ENCODE measurements at places on chromosomes 6 and 20.

- DNase-seq: no peak
Measured at GRCh38 chr6:119024111-119024510, 54.4 kb downstream of the FAM184A start.

- no peak for DNase-seq
Measured at GRCh38 chr20:14913896-14914620, 576.6 kb upstream of the FLRT3 start.

- DNase-seq: no peak
Measured at GRCh38 chr20:47535088-47535487, 33.4 kb downstream of the NCOA3 start.

DNA sequence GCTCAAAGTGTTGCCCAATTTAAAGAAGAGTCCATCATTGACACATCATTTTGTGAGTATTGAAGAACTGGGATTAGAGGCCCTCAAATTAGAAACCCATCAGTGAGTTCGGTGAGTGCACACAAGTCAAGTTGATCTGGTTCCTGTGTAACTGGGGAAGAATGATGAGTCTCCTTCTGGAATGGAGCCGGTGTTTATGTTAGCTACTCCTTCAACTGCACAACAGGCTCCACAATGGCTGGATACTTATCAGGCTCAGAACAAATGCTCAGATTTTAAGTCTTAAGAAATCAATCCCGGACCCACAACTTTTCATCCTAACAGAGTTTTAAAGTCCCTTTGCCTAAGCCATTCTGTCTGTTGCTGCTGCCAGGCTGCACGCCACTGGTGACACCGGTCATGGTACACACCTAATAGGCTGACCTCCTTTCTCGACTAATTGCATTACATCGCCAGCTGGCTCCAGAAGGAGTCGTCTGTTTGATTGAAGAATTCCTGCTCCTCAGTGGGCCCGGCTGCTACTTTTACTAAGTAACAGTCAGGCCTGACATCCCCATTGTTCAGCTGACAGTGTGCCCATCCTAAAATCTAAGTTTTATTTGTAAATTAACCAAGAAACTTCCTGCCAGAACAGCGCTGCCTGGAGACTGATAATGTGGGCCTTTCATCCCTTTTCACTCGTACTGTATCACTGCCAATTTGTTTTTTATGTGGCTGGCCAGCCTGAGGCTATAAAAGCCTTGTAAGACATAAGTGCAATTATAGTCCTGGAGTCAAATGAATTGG, 130.4 kb downstream of the INSM1 start:
- no peak for DNase-seq

GRCh38 chr6:37207903-37208456, 38.0 kb downstream of the PIM1 start:
- peak; percentile 9 for DNase-seq

DNA sequence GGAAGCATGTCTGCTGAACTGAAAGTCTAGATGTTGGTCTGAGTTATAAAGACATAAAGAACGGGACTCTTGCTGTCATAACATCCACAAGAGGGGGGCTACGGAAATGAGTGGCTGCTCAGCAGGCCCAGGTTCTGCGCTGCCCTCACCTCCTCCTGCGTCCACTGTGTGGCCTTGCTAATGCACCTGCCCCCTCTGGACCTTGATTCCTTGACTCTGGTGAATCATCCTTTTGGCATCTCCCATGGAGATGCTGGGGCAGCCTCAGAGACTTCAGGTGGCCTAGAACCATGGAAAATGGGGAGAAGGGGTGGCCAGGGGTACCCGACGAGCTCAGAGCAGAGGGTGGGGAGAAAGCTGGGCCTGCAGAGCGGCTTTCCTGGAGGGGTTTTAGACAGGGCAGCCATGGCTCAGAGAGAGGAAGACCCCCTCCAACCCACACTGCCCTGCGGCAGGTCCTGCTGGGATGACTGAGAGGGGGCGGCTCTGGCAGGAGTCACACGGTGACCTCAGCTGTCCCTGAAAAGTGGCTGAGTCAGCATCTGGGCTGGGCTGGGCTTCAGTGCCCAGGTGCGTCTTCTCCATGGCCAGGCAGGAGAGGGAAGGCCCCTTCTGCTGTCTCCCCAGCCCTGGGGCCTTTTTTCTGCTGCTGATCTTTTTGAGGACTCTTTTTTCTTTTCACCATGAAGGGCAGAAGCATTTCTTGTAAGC, 46.9 kb downstream of the DLGAP4 start:
- DNase-seq: no peak

DNA sequence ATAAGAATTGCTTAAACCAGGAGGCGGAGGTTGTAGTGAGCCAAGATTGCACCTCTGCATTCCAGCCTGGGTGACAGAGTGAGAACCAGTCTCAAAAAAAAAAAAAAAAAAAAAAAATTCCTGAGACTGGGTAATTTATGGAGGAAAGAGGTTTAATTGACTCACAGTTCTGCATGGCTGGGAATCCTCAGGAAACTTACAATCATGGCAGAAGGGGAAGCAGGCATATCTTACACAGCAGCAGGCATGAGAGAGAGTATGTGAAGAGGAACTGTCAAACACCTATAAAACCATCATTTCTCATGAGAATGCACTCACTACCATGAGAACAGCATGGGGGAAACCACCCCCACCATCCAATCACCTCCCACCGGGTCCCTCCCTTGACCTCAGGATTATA, 1.8 kb upstream of the FKBP1A start:
- DNase-seq: no peak

- no peak for DNase-seq
Measured at GRCh38 chr20:62596921-62597320, 45.4 kb upstream of the SLCO4A1 start.

- DNase-seq: no peak
Measured at GRCh38 chr20:9088556-9088955, 19.7 kb downstream of the PLCB4 start.

- DNase-seq: peak; percentile 93
Measured at GRCh38 chr6:54719131-54719530, 127.4 kb upstream of the FAM83B start.

GRCh38 chr6:109891924-109892323, 86.2 kb upstream of the GPR6 start:
- no peak for DNase-seq

GRCh38 chr20:23668477-23668951, 20.3 kb downstream of the CST4 start:
- no peak for DNase-seq

GRCh38 chr20:42610070-42610469, 579.6 kb downstream of the PTPRT start:
- no peak for DNase-seq

GRCh38 chr6:134165561-134166201, 113.3 kb upstream of the SLC2A12 start:
- no peak for DNase-seq

DNA sequence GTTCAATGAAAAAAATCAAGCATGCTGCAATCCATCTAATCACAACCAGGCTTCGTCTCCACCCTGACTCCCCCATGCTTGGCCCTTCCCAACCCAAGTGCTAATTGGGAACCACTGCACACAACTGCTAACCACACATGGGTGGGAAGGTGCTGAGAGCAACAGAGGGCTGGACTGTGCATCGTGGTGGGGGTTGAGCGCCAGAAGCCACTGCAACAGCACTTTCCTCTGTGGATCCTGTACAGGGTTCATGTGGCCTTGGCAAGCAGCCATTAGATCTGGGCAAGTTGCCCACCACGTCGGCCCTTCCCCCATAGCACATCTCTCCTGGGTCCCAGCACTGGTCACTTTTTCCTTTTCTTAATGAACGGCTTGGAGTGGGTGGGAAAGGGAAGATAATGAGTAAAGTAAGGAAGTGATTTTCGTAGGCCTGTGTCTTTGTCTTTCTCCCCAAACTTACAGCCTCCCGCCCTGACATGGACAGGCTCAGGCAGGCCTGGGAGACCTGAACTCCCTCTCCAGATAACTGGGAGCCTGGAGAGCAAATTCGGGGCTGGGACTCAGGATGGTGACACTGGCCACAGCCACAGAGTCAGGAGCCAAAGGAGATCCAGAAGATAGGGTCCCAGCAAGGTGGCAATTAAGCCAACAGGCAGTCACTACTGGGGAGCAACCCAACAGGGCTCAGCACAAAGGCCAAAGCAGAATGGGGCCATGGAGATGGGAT, 34.4 kb upstream of the MRPS10 start:
- DNase-seq: no peak

DNA sequence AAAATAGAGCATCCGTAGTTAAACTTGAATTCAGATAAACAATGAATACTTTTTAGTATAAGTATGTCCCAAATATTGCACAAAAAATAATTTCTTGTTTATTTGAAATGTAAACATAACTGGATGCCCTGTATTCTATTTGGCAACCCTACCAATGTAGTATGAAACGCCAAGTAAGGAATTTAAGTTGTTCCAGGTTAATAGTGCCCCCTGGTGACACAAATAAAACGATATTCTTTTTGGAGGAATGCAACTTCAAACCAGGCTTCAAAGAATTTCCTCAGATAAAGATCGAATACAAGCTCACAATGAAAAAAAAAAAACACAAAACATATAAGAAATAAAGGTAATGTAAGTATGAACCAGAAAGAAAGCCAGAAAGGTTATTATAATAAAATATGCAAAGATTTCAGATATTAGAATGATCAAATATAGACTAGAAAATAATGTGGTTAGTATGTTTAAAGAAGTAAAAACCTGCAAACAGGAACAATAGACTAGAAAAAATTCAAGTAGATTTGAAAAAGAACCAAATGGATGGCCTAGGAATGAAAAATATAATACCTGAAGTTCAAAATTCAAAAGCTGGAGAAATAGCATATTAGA, 18.4 kb upstream of the AKAP7 start:
- no peak for DNase-seq

- DNase-seq: no peak
Measured at GRCh38 chr6:34556493-34556892, 364 bp upstream of the SPDEF start.

DNA sequence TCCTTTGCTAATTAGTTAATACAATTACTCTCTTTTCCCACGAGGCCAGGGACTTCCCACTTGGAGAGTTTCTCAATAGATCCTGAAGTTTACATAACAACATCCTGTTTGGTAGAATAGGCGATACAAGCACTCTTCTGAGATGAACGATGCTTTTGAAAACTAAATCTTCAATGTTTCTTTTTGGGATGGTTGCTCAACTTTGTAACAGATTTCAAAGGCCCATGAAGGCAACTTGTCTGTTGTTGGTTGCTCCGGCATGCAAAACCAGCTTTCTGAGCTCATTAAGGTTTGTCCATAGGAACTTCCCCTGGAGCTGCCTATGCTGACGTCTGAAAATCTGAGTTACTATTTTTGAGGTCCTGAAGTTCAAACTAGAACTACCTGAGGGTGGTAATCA, 25.9 kb upstream of the ROS1 start:
- DNase-seq: no peak

GRCh38 chr20:49351775-49352174, 73.9 kb upstream of the ZNFX1 start:
- no peak for DNase-seq

DNA sequence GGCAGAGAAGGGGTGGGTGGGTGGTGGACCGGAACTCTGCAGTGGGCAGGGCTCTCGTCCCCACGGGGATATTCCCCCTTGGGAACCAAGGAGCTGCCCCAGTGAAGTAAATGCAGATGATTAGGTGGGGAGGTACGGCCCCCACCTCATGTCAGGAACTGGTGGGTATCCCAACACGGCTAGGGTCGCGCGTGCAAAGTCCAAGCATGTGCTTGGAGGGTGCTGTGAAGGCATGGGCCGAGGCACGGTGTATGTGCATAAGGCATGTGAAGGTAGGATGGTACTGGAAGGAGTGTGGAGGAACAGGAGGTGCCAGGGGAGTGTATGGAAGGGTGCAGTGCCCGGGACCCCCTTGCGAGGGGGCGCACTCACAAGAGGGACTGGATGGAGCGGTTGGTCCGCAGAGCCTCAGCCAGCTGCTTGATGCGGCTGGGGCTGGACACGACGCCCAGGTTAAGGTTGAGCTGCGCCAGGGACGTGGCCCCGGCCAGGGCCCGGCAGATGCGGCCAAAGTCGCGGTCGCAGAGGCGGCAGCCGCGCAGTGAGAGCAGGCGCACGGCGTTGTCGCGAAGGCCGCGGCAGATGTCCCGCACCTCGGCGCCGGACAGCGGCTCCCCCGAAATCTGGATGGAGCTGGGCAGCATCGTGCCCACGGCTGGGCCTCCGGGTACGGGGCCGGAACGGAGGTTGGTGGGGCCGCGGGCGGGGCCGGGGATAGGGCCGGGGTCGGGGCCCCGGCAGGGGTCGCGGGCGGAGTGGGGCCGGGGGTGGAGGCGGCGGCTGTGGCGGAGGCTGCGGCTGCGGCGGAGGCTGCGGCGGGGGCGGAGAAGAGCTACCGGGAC, 783 bp downstream of the LRRC73 start:
- DNase-seq: no peak

DNA sequence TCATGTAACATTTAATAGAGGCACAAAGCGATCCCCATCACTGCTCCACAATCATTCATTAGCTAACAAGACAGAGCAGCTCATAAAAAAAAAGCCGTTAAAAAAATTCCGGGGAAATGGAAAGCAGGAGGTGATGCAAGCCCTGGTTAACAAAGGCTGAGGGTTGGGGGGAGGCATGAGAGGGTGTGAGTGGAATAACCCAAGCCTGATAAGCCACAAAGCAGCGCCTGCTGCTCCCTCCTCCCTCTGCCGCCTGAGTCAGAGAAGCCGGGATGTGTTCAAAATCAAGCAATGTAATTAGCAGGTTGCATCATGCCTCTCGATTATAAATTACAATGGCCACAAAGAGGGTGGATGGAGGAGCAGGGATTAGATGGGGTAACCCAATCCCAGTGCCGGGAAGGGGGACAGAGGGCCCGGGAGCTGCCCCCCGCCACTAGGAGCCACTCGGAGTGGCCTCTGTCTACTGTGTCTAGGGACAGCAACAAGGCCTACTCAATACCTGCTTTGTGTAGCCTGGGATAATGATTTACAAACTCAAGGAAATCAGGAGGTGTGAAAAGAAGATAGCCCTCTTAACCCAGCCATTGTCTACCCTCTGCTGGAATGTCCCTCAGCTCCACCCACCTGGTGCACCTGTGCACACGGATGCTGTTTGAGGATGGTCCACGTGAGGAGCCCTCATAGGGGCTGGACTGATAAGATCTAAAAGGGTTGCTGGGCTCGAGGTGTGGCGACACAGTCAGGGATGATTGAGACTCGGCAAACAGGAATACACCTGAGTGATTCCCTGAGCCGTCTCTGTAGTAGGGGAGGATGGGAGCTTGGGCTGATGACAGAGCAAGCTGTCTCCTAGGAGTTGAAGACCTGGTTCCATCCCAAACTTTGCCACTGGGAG, 156.9 kb downstream of the VEGFA start:
- DNase-seq: peak; percentile 67

- no peak for DNase-seq
Measured at GRCh38 chr20:62944184-62944583, 6.2 kb downstream of the GID8 start.

DNA sequence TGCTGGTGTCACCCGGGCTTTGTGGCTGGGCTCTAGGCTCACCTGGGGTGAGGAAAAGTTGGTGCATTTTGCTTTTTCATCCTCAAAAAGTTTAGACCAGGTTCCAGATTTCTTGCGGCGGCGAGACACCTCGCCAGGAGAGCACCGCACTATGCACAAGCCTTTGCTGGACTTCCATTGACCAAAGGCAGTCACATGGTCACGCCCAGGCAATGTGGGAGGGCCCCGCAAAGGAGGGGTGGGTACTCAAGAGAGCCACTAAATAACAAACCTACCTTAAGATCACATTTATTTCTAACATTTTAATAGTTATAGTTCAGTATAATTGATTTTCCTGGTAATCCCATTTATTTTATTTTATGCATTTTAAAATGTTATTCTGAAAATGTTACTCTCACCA, 3.0 kb upstream of the KIF16B start:
- DNase-seq: no peak
